ENCODE measurements at places on chromosomes 6 and 20. TPM values are rescaled to one million over a fixed set of nuclear protein-coding genes. Genes with fewer than 3 reads are reported as not detected.

The GFRAL gene
- total RNA-seq: not detected

GRCh38 chr6:111804627-111805235 is 68.5 kb downstream of the FYN start:
- no peaks in the 10 kb centered on the region for H3K4me1 ChIP-seq
- H3K27me3 ChIP-seq: no peaks in the 10 kb centered on the region
- peak overlapping the region; percentile 16 for H3K27ac ChIP-seq

DNA sequence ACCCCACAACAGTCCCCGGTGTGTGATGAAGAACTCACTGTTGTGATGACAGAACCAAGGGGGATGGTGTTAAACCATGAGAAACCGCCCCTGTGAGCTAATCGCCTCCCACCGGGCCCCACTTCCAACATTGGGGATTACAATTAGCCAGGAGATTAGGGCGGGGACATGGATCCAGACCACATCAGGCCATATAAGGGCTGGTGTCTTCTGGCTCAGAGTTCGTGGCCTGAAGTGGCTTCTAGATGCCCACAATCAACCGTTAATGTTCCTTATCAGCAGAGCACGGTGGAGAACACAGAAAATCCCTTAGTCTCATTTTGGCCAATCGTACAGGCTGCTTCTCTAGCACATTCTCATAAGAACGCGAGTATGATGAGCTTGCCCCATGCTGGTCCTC is 10.9 kb upstream of the MAS1 start:
- no peak overlapping the region for H3K4me3 ChIP-seq
- H3K27ac ChIP-seq: no peak overlapping the region
- H3K4me1 ChIP-seq: no peaks in the 10 kb centered on the region
- DNase-seq: no peak

- no peaks in the 10 kb centered on the region for H3K27me3 ChIP-seq
- no peaks in the 10 kb centered on the region for H3K4me1 ChIP-seq
- peak overlapping the region; percentile 6 for H3K27ac ChIP-seq
- no peak overlapping the region for H3K4me3 ChIP-seq
These were observed 23.6 kb downstream of the LRP11 start for GRCh38 chr6:149840345-149841075.

DNA sequence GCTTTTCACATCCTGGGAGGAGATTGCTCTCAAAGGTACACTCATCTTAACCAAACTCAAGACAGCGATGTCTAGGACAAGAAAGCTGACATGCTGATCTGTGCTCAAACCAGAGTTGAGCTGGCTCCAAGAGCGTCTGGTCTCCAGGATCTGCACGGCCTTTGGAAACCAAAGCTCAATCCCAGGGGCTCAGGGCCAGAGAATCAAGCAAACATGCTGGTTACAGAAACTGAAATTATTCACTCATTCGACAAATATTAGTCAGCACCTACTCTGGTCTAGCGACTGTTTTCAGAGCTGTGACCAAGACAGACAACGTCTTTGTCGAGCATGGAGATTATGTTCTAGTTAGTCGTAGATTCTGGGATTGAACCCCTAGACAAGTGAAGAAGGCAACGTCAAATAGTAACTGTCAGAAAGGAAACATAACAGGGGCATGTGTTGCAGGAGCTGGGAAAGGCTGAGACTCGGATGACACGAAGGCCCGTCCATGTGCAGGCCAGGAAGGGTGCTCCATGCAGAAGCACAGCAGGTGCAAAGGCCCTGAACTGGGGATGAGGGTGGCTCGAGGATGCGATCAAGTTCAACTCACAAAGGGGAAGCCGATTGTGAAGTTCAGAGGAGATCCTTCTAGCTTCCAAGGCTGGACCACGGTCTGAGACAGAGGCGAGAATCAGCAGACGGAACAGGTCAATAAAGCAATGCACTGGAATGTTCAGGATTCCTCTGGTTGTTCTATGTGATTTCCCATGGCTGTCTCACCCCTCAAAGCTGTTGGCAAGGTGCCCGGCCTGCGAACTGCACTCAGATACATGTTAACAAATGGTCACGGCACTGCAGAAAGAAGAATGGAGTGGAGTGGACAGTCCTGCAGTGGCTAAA is 12.5 kb upstream of the PCK1 start:
- no peaks in the 10 kb centered on the region for H3K27me3 ChIP-seq
- H3K27ac ChIP-seq: peak overlapping the region; percentile 77
- peaks cover 51% of the 10 kb centered on the region for H3K4me1 ChIP-seq

GRCh38 chr6:12761376-12762115 is 45.0 kb downstream of the PHACTR1 start:
- H3K36me3 ChIP-seq: no peaks in the 10 kb centered on the region
- no peaks in the 10 kb centered on the region for H3K27me3 ChIP-seq
- H3K4me1 ChIP-seq: no peaks in the 10 kb centered on the region
- DNase-seq: no peak
- H3K27ac ChIP-seq: no peak overlapping the region

DNA sequence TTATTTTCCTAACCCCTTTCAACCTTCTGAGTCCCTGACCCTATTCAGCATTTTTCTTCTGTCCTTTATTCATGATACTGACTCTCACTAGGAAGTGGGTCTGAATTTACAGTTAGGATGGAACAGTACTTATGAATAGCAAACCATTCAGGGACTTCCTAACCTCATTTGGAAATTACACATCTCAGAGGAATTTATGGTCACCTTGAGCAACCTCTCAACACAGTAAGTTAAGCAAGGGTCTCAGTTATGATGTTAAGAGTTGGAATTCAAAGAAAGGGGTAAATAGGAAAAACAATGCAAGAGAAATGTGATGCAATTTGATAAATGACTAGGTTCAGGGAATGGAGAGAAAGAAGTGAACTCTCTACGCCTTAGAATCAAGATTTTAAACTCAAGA is 97.3 kb downstream of the GPR6 start:
- no peak for DNase-seq
- H3K36me3 ChIP-seq: no peaks in the 10 kb centered on the region
- H3K27ac ChIP-seq: no peak overlapping the region

DNA sequence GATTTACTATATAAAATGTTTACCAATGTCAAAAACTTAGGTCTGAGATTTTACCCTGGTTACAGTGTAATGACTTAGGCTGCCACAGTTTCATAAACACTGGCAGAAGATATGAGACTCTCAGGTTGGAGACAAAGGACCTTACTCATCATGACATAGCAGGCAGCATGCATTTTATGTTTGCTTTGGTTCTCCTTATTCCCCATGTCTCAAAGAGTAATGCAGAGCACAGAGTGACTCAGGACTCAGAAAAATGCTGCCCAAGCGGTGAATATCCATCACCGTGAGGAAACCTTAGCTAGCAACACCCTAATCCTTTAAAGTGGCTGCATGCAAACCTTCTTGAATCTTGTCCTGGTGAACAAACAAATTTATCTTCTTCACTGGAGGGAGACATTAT is 112.1 kb upstream of the EYS start:
- H3K4me1 ChIP-seq: no peaks in the 10 kb centered on the region
- H3K36me3 ChIP-seq: no peaks in the 10 kb centered on the region
- H3K4me3 ChIP-seq: no peak overlapping the region
